ENCODE measurements at places on chromosomes 13 and 19.

DNA sequence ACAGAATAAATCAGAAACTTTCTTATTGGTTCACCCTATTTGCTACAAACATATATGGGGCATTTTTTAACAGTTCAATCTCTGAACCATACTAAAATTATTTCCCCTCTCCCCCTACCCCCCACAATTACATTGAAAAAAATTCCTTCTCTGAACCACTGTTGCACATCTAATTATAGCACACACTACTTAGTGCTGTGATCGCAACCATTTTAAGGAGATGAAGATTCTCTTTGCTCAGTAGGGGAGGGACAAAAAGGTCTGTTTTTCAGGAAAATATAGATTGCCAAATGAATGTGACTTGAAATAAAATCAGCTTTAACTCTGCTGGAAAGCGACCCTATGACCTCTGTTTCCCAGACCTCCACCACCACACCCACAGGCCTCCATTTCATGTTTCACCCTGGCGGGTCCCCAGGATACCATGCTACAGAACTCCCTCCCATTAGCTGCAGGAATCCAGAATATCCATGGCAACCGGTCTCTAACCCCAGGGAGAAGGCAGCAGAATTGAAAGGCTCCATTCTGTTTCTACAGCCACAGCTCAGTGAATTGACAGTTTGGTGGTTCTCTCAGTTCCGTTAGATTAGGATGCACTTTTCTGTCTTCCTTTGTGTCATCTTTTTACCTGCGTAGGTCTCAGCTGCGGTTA is 286.3 kb downstream of the TBC1D4 start:
- DNase-seq, result no peak

DNA sequence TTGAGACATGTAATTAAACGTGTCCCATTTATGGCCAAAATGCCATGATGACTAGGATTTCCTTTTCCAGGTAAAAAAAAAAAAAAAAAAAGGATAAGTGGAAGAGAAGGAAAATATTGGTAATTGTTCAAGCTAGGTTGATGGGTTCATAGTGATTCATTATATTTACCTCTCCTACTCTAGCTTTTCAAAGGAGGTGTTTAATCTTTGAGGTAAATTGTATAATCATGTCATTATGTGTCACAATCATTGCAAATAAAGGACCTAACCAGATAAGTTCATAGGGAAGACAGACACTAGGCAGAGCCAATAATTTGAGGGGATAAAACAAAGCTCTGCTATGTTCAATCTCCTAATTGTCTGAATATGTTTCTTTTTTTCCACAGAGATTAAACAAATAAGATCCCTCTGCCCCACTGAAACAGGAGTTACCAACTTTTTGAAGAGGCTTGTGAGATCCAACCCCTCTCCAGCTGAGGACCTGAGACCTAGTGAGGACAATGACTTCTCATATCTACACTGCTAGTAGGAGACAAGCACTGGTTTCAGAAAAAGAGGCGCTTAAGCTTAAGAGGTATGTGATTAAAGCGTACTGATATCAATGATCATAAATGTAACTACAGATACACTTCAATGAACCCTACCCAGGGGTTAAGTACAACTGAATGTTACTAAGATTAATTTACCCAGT is 61.4 kb downstream of the USP12 start:
- DNase-seq, result no peak

GRCh38 chr13:107216046-107216755 is 648.3 kb upstream of the ARGLU1 start:
- DNase-seq, result no peak

- DNase-seq, result no peak
These were observed 1.4 kb upstream of the VASP start for GRCh38 chr19:45505996-45506245.

DNA sequence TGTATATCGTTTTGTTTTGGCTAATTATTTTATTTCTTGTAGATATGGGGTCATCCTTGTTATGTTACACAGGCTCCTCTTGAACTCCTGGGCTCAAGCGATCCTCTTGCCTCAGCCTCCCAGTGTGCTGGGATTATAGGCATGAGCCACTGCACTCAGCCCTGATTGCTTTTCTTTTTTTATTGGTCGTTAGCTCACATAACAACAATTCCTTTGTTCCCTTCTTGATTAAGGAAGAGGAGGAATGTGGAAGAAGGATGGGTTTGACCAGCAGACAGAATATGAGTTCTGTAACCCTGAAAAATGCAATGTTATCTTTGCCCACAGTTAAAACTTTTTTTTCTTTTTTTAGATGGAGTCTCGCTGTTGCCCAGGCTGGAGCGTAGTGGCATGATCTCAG is 11.4 kb downstream of the BRME1 start:
- no peak for DNase-seq

GRCh38 chr19:16017138-16017490 is 59.2 kb upstream of the TPM4 start:
- DNase-seq, result no peak

DNA sequence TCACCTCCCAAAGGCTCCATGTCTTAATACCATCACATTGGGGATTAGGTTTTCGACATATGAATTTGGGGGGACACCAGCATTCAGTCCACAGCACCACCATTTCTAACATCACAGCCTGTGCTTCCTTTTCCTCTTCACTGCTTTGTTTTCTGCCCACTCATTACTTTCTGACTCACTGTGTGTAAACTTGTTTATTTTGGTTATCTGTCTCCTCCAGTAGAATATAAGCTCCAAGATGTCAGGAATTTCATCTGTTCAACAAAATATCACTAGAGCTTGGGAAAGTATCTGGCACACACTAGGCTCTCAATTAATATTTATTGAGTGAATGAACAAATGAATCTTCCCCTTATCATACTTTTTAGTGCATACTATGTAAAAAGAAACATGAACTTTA is 152.0 kb downstream of the NUFIP1 start:
- DNase-seq, result no peak

DNA sequence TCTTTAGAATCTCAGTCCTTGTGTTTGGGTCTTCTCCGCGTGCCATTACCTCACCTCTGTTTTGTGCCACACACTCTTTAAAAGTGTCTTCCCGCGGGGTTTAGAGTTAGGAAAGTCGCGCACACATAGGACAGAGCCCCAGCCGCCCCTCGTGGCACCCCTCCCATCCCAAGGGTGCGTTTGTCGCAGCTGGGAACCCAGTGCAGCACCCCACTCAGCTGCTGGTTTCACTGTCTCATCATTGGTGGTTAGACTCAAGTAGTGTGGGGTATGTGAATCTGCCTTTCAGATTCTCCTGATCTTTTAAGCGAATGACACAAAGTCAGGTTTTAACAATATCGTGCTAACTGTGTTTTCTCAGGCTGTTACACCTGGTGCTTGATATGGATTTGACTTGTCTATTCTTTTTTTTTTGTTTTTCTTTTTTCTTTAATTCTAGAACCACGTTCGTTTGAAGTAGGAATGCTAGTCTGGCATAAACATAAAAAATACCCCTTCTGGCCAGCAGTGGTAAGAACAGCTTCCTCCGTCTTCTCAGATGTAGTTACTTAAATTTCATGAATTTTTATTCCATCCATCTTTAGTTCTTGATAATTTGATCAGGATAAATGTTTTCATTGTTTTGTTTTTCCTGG is 19.5 kb upstream of the NDUFS7 start:
- peak; percentile 3 for DNase-seq

DNA sequence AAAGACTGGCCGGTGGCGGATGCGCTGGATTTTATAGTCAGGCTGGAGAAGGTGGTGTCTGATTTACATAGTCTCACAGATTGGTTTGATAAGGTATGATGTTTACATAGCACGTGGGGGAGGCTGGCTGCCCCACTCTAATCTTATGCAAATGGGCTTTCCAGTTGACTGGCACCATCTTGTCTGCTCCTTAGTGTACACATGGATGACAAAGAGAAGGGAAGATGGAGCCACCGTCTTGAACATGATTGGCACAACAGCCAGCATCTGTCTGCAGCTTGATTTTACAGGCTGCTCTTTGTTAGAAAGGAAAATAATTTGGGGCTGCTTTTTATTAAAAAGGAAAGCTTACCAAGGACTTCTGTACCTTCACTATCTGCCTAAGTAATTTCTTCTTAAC is 265.2 kb upstream of the MAB21L1 start:
- no peak for DNase-seq

DNA sequence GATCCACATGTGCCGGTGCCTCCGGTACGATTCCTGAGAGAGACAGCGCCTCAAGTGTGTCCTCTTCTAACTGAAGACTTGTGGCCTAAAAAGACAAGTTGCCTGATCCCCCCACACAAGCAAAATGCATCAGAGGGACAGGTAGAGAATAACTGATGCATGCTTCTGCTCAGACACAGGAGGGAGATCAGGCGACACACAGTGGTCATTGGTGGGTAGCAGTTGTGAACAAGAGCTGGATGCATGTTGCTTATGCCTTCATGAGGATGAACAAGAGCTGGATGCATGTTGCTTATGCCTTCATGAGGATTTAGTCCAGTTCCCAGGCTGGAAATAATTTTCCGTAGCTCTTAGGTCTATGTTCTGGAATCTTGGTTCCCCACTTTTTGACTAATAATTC is 505.6 kb downstream of the MYO16 start:
- no peak for DNase-seq

Measured in stimulated activated naive CD4-positive, alpha-beta T cell (primary cell).